ENCODE measurements at places on chromosomes 3 and 15. TPM values are rescaled to one million over a fixed set of nuclear protein-coding genes. Genes with fewer than 3 reads are reported as not detected.

LZTFL1 gene
- total RNA-seq, result 26.1 TPM

ABHD17C gene
- 11.5 TPM for total RNA-seq

CHRM5 gene
- under 0.01 TPM for total RNA-seq

SLC25A36 gene
- total RNA-seq, result 108 TPM

ZNF660 gene
- 5.0 TPM for total RNA-seq

All from osteoblast (primary cell).